Suppressor macrophage treated with lipopolysaccharide for 1 hour (primary cell): ENCODE measurements at places on chromosomes 3 and 15.

DNA sequence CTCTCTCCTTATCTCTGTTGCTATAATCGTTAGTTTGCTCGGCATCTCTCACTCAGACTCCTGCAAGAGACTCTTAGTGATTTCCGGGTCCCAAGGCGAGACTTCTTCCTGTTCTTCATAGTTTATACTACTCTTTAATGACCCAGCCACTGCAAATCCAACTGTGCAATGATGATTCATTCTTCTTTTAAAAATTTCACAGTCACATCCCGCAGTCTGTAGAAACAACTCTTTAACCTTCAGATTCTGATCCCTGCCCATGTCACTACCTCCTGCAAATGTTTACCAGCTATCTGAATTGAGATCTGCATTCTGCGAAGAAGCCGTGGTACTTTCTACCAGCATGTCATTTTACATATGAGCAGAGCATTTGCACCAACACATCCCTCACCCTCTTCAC, 2.8 kb upstream of the VGLL3 start:
- DNase-seq, result no peak

DNA sequence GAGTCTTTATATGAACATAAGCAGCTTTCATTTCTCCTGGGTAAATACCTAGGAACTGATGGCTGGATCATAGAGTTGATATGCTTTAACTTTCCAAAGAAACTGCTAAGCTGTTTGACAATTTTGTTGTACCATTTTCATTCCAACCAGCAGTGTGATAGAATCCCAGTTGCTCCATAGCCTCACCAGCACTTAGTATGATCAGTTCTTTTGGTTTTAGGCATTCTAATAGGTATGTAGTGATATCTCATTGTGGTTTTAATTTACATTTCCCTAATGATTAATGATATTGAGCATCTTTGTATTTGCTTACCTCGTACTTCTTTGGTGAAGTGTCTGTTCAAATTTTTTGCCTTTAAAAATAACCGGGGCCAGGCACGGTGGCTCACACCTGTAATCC, 38.4 kb upstream of the SMAD6 start:
- no peak for DNase-seq

DNA sequence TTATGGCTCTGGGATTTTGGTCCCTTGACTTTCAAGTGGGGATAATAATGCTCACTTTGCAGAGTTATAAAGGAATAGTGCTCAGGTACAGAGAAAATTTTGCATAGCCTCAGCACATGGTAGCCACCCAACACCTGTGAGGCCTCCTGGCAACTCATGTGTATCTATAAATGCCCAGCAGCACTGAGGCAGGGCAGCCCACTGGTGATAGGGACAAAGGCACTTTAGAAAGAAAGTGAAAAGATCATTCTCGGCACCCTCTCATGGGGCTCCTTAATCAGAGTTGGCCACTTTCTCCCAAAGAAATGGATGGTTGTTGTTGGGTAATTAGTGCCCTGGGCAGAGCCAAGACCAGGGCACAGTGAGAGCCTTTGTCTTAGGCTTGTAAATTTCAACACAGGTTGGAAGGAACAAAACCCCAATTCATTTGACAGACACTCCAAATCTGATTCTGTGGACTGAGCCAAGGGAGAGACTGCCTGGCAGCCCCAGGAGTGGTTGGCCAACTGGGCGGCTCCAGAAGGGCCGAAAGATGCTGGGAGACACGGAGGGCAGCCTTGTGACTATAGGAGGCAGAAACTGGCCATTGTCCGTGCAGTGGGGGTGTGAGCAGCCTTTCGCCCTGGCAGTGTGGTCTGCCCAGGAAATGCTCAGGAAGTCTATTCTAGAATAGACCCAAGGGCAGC, 213.2 kb upstream of the RGMA start:
- no peak for DNase-seq

- DNase-seq, result no peak
Measured at GRCh38 chr3:27079427-27080257, 289.5 kb downstream of the NEK10 start.

- no peak for DNase-seq
Measured at GRCh38 chr3:13072600-13073325, 466 bp downstream of the IQSEC1 start.

GRCh38 chr3:193816028-193816395, 223.0 kb downstream of the OPA1 start:
- no peak for DNase-seq

DNA sequence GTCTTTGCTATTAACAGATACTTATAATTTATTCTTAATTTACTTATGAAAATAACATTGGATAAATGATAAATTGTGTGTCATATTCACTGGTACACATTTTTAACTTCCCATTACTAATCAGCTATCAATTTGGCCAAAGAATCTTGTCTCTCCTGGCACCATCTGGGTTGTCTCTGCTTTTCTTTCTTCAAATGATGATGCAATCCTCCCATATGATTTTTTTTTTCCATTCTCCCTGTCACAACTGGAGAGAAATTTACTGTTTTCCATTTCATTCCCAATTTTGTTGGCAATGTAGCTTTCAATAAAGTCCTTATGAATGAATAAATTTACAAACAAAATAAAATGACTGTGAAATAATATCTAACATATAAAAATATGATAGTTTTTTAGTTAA, 743.7 kb upstream of the EPHA6 start:
- no peak for DNase-seq
